ENCODE measurements at places on chromosomes 4 and X.

GRCh38 chr4:102554482-102554881 is 53.3 kb downstream of the NFKB1 start:
- no peak for DNase-seq

DNA sequence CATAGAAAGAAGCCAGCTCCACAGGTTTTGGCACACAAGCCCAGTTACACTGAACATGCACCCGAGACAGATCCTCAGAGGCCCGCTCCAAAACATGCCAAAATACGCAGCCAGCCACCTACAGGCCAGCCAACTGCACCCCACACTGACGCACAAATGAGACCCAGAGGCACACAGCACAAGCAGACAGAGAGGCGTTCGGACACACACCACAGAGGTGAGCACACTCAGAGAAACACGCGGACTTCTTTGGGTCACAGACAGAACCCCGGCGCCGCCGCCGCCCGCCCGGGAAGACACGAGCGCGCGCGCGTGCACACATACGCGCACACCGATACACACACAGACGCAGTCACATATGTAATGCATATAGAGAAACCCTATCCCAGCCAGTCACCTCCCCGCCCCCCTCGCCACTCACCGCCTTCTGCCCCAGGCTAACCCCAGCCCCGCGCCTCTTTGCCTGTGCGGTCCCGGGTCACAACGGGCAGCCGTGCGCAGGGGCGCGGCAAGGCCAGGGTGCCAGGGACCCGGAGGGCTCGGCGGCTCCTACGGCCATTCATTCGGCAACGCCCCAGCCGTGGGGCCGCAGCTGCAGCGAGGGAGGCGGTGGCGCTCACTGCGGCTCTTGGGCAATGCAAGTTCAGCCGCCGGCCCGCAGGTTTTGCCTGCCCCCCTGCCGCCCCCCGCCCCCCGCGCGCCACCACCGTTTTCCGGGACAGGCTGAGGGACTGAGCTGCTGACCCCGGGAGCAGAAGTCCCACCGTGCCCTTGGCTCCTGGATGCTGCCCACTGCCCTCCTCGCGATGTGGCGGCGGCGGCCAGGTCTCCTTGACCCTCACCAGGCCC is 553 bp downstream of the SEPTIN6 start:
- DNase-seq, result peak; percentile 73

DNA sequence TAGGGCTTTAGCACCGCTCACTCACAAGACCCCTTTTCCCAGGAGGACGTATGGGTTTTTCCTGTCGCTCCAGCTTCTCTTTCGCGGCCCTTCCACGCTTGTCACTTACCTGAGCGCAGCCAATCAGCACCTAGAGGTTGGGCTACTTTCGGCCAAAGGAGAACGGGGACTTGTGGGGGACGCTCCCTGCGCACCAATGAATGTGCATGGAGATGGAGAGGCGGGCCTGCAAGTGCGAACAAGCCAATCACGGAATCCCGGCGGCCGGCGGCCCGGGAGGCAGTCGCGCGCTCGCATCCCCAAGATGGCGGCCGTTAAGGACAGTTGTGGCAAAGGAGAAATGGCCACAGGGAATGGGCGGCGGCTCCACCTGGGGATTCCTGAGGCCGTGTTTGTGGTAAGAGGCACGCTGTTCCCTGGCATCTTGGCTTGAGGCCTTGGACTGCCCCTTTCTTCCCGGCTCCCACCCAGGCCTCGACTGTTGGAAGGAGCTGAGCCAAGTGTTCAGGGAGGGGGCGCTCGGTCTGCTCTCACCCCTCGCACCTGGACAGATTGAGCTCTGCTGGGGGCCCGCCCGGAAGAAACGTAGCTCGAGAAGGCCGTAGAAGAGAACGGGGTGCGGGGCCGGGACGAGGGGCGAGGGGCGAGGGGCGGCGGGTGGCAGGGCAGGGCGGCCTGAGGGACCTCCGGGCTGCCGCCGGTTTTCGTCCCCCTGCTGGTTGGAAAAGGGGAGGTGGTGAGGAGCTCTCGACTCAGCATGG is at the start of gene VBP1:
VBP1 (plus strand) TSS at position 282 of the 761 bp plus-strand sequence; CDS start at position 305, 23 bp downstream.
- DNase-seq, result peak; percentile 98

DNA sequence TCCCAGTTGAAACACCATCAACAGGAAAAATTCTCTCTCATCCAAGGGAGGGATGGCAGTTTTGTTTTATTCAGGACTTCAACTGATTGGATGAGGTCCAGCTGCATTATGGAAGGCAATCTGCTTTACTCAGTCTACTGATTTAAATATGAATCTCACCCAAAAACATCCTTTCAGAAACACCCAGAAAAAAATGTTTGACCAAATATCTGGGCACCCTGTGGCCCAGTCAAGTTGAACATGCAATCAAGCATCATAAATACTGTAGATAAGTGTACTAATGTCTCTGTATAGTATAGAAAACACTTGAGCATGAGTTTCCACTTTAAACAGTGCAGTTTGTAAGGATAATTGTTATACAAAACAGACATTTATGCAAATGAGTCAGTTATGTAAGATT is 753.2 kb downstream of the ARAP2 start:
- no peak for DNase-seq

GRCh38 chr4:6225469-6225868 is 25.1 kb upstream of the JAKMIP1 start:
- peak; percentile 21 for DNase-seq

DNA sequence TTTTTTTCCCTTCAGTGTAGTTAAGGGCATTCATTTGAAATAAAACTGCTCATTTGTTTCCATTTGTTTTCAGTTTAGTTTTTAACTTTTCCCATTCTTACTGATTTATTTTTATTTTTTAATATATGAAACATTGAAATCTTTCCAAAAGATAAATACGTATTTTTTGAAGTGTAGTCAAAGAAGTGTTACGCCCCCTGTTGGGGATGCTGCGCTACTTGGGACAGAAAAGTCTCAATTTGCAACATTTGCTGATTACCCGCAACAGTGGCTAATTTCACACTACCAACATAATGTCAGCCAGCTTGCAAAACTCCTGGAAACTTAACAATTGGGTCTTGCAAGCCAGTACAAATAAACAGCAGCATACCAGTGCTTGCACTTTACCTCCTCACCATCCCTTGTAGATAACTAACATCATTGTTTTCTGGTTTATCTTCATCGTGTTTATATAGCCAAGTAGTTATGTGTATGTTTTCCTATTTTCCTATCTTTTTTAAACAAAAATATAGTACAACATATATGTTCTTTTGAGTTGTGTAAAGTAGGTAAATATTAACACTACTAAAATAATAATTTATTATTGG is 158.6 kb downstream of the STPG2 start:
- DNase-seq, result no peak

DNA sequence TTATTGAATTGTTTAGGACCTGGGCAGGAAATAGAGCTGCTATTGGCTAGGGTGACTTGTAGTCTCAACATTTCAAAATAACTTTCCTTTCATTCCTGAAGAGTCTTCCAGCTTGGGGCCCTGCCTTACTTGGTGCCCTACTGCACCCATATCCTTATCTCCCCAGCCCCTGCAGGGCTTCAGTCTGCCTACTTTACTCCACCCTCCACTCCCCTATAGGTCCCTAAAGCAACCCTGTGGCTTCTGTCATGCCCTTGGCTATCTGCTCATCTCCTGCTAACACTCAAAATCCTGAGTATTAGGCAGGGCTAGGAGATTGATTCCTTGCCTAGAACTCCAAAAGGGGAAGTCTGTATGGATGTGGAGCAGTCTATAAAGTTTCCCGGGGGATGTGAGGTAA is 57.6 kb upstream of the PRKG2 start:
- DNase-seq, result no peak

DNA sequence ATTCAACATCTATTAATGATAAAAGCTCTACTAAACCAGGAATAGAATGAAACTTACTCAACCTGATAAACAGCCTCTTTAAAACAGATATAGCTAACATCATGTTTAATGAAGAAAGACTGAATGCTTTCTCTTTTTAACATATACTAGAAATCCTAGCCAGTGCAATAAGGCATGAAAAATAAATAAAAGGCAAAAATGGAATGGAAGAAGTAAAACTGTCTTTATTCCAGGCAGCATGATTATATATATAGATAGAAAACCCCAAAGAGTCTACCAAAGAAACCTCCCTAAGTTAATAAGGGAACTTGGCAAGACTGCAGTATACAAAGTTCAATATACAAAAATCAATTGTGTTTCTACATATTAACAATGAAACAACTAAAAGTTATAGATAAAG is 25.5 kb downstream of the WDFY3 start:
- no peak for DNase-seq

- DNase-seq, result no peak
These were observed 12.9 kb downstream of the PPP2R3B start for GRCh38 chrX:373641-374471.

DNA sequence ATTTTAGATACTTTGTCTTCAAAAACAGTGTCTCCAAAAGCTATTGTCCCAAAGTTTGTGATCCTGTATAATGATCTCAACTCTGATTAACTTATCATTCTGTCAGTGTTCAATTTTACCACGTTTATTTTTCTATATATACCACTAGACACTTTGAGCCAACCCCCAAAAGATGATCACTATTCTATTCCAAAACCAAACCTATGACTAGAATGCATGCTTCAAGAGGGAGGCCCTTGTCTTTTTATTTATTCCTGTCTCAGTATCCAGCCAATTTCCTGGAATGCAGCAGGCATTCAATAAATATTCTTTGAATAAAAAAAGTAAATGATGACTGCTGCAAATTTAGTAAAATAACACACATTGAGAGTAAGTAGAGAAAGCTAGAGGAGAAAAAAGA is 275.6 kb downstream of the LDB2 start:
- no peak for DNase-seq

DNA sequence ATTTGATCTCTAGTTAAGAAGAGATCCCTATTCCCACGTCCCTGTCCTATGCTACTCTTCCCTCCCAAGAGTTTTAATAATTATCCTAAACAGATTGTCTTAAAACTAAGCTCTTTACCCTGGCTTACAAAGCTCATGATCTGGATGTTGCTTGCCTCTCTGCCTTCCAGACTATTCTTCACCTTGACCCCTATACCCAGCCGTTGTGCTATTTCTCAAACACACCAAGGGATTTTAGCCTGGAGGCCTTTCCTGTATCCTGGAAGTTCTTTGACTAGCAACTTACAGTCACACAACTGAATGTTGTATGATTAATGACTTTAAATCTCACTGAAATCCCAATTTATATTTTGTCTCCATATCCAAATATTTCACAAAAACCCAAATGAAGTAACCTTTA is 314.9 kb downstream of the ADGRL3 start:
- no peak for DNase-seq

DNA sequence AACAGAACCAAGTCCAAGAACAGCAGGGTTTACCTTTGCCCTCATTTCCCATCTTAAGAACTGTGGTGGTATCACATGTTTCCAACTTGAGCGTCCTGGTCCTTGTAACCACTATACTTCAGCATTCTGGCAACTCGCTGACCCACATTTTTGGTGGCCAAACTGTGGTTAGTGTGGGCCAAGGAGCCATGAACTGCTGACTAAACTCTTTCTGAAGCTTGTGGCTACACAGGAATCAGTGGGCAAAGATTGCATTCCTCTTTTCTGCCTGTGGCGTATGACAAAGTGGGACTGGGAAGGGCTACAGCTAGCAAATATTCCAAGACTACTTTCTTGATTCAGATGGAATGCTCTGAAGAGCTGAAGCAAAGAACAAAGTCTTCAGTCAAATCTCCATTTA is 106.3 kb upstream of the MID1 start:
- DNase-seq, result no peak

DNA sequence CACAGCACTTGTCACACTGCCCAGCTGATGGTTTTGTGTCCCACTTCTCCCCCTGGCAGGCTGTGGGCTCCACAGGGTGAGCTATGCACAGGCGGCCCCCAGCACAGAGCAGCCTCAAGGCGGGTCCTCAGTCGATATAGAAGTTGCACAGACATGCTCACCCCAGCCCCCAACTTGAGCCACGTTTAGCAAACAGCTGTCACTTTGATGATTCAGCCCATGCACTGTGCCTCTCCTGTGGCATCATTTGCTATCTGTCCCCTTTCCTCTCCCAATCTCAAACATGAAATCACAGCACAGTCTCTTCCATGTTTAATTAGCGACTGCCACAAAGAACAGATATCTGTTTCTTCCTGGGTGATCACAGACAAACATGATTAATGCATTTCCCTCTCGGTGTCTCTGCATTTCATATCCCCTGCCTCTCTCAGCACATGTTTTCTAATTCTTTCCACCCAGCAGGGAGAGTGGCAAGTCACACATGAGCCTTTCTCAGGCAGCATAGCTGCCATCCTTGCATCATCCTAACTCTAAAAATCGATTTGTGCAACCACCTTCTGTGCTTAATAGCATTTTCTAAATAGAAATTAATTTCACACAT is 204.9 kb downstream of the EVC2 start:
- no peak for DNase-seq

DNA sequence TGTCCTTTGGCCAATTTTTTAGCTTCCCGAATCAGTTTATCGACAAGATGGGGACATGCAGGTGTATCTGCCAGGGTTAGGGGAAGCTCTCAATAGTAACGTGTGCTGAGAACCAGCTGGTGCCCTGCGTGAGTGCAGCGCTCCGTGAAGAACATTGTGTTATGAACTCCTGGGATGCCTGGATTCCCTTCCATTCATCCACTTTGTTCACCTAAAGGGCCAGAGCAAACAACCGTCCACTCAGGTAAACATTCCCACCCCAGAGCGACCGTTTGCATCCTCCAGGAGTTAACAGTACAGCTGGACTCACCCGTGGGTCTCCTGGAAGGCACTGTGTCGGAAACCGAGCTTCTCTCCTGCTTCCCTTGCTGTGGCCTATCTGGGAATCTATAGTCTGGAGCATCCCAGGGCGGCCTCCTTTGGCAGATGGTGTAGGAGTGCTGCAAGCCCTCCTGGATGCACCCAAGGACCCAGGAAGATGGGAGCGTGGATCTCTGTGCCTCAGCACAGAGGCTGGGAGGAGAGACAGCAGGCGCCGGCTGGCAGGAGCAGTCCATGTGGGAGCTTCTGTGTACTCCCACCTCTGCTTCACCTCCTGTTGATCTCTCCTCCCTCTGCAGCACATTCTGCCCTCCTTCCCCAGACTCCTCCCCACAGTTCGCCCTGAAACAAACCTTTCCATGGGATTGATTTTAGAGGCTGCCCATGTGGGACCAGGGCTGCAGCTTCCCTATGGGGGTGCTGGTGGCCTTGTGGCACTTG is 62.7 kb downstream of the SHROOM2 start:
- no peak for DNase-seq

DNA sequence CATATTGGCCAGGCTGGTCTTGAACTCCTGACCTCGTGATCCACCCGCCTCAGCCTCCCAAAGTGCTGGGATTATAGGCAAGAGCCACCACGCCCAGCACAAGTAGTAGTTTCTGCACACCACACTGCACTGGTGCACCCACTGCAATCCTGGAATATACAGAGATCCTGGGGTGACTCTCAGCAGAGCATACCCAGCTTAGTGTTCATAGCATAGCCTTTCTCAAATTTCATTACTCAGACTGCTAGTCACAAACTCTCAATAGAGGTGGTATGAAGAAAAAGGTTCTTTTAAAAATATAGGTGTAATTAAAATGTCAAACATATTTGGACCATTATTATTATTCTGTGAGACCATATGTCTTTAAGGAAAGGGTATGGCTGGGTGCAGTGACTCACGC is 6.2 kb upstream of the ARHGAP10 start:
- no peak for DNase-seq

DNA sequence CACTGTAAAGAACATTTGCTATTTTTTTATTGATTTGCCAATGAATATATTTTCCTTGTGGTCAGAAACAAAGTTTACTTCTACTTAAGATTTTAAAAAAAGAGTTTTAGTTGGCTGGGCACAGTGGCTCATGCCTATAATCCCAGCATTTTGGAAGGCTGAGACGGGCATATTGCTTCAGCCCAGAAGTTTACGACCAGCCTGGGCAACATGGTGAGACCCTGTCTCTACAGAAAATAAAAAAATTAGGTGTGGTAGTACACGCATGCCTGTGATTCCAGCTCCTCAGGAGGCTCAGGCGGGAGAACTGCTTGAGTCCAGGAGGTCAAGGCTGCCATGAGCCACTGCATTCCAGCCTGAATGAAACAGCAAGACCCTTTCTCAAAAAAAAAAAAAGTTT is 36.8 kb downstream of the LRP2BP start:
- DNase-seq, result no peak
